ENCODE measurements at places on chromosomes 16 and 17.

GRCh38 chr17:1914661-1915083 is 84.9 kb downstream of the RPA1 start:
- DNase-seq, result no peak

DNA sequence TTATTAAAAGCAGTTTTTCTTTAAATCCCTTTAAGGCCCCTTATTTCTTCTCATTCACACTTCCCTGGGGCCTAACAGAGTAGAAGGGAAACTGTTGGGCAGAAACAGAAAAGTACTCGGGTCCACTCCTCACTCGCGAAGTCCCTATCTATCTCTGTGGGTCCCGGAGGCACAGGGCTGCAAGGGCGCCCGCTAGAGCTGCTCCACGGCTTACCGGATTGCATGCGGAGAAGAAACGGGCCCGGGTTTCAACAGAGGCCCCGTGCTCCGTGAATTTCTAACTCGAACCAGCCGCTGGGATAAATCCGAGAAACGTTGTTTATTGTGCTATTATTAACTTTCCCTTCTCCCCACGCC is 4.3 kb downstream of the CBLN1 start:
- no peak for DNase-seq

DNA sequence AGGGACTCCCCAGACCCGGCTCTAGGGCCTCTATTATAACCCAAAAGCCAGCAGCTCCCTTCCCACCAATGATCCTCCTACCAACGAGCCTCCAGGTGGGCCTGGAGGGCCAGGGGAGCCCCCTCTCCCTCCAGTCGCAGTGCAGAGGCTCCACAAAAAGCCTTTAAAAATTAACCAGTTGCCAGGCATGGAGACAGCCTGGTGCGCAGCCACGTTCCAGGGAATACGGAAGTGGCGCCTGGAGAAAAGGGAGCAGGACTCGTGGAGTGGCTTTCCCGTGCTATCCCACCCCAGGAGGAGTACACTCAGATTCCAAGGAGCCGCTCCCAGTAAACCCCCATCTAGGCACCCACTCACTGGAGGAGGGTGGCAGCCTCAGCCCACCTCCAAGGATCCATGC is 112.3 kb downstream of the ZNF423 start:
- DNase-seq, result no peak

DNA sequence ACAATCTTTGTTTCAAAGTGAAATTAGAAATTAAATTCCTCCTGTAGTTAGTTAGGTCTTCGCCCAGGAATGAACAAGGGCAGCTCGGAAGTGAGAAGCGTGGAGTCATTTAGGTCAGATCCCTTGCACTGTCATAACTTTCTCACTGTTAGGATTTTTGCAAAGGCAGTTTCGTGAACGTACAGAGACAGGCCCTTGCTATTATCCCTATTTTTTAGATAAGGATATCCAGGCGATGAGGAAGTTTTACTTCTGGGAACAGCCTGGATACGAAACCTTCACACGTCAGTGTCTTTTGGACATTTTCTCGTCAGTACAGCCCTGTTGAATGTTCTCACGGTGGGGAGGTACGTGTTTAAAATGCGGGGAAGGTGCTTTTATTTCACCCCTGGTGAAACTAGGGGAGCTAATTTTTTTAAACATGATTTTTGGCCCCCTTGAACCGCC is 318 bp upstream of the RBL2 start:
- DNase-seq, result no peak

- no peak for DNase-seq
Observed at GRCh38 chr17:74117999-74118421, 85.5 kb upstream of the RPL38 start.

DNA sequence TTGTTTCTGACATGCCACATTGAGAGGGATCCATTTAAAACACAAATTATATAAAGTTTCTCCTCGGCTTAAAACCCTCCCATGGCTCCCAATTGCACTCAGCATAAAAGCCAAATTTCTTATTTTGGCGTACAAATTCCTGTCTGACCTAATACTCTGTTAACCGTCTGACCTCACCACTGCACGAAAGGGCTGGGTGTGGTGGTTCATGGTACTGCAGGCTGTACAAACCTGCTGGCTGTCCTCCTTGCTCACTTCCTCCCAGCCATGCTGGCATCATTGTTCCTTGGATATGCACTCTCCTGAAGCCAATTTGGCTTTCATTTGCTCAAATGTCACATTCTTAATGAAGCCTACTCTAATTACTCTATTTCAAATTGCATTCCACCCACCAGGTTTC is 301.6 kb upstream of the C16orf82 start:
- DNase-seq, result no peak

All from CD4-positive, CD25-positive, alpha-beta regulatory T cell (primary cell).